Fibroblast of skin of left biceps (primary cell): ENCODE measurements at places on chromosomes 1 and 21.

DNA sequence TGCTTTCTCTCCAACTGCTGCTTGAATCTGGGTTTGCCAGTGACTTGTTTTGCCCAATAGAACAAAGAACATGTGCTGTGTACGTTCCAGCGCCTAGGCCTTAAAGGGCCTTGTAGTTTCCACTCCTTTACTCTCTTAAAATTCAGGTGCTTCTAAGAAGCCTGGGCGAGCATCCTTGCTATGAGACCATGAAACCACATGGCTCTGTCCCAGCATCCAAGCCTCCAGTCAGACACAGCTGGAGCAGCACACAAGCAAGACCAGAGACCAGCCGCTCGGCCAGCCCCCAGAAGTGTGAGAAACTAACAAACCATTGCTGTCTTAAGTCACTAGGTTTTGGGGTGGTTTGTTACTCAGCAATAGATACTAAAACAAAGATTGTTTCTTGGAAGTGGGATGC lies 15.1 kb downstream of the PLEKHO1 start:
- no peak for DNase-seq

DNA sequence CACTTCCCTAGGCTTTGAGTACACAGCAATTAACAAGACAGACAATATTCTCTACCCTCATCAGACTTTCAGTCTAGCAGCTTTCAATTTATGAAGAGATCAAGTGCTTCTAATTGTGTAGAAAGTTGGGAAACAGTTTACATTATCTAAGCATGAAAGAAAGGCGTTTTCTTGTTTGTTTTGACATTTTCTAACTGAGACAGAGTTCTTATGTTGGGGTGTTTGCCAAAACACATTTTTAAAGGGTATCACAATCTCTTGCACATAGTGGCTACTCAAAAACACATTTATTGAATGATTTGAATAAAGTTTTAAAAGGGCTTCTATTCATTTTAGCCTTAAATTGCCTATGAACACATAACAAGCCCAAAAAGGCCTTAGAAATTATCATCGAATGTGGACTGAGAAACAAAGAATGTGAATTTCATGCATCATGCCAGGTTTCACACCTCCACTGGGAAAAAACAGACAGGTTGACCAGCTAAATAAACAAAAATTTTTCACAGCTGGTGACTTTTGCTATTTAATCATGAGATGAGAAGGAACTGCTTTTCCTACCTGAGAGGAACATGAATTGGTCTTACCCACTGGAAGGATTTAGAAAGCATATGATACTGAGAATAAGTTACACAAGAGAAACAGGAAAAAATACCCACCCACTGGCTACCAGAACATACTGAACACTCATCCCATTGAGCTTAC lies 394.5 kb upstream of the PKN2 start:
- no peak for DNase-seq

GRCh38 chr1:199687321-199687720 lies 340.2 kb upstream of the NR5A2 start:
- peak; percentile 7 for DNase-seq

GRCh38 chr21:33644383-33645074 lies 2.2 kb downstream of the ITSN1 start:
- DNase-seq: no peak

DNA sequence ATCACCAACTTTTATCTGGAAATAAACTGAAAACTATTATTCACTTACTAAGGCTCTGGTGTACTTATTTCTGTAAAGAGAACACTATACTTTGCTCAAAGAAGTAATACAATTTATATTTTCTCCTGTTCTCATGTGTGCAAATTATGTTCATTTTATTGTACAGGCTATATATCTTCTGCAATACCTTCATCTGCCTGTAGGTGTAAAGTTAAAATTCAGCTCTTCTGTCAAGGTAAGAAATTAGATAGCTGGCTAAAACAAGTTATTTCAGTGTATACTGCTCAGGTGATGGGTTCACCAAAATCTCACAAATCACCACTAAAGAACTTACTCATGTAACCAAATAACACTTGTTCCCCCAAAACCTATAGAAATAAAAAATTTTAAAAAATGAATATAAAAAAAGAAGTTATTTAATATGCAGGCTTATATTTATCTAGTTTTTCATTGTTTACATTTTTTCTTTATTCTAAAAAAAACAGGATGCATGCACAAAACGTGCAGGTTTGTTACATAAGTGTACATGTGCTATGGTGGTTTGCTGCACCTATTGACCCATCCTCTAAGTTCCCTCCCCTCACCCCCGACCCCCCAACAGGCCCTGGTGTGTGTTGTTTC lies 81.5 kb downstream of the PTGER3 start:
- no peak for DNase-seq

GRCh38 chr1:50750021-50750619 lies 209.9 kb downstream of the FAF1 start:
- no peak for DNase-seq

- no peak for DNase-seq
These were observed 27.4 kb upstream of the KCNJ15 start for GRCh38 chr21:38229260-38229877.

GRCh38 chr1:205318231-205318991 lies 3.1 kb downstream of the NUAK2 start:
- no peak for DNase-seq
